ENCODE measurements at places on chromosomes 5 and 9.

GRCh38 chr5:18546591-18546990 lies 912.3 kb downstream of the TAF11L14 start:
- DNase-seq, result no peak

GRCh38 chr9:132055756-132056155 lies 23.9 kb downstream of the MED27 start:
- DNase-seq, result no peak

DNA sequence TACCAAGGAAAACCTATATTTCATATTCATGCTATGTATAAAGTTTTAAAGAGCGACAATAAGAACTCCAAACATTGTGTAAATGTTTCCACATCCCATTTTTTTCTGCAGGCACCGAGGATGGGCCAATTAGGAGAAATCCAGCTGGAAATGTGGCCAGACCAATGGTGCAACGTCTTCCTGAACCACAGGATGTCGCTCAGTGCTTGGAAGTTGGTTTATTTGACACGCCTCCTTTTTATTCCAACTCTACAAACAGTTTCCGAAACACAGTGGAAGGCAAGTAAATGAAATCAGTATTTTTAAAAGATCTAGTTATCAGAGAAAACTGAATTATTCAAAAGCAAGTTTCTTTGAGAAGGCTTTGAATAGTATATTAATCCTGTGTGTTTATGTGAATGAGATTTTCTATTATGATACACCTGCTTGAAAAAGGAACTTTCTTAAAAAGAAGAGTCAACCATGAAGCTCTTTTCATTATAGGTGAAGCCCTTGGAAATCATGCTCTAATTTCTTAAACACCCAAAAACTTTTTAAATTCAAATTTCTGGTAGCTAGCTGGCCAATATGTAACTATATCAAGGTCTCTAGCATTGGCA lies 9.1 kb downstream of the TYRP1 start:
- DNase-seq, result no peak

GRCh38 chr9:123678878-123679329 lies 251.0 kb downstream of the DENND1A start:
- no peak for DNase-seq

GRCh38 chr9:34869390-34869789 lies 88.7 kb upstream of the PHF24 start:
- no peak for DNase-seq

GRCh38 chr9:91162311-91162710 lies 199.4 kb downstream of the AUH start:
- DNase-seq, result no peak

DNA sequence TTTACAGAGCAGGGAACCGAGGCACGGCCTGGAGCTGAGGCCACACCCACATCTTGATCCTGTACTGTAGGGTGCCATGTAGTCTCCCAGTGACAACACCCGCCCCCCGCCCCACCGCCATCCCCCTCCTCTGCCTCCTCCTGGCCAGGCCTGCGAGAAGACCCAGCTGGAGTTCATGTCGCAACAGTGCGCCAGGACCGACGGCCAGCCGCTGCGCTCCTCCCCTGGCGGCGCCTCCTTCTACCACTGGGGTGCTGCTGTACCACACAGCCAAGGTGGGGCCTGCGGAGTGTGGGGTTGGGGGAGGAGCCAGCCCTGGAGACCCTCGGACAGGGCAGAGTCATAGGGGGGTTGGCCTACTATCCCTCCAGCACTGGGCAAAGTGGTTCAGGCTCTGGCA lies 14.5 kb downstream of the ADAMTS13 start:
- no peak for DNase-seq

DNA sequence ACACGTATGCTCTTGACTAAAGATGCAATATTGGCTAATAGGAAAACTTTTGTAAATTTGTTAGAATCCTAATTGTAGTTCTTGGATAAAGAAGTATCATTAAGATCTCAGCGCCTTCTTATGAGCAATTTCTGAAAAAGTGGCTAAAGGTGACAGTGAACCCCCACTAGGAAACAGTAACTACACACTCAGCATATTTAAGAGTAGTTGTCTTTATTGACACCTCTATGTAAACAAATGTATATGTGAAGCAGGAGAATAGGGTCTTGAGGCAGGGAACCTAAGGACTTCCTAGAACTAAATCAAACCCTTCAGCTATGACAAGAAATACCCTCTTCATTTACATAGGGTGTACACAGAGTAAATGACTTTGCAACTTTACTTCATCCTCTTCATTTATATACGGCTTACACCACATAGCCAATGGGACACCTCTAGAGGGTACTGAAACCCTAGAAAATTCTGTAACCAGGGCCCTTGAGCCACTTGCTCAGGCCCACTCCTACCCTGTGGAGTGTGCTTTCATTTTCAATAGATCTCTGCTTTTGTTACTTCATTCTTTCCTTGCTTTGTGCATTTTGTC lies 2.8 kb downstream of the NIPSNAP3A start:
- DNase-seq, result no peak

DNA sequence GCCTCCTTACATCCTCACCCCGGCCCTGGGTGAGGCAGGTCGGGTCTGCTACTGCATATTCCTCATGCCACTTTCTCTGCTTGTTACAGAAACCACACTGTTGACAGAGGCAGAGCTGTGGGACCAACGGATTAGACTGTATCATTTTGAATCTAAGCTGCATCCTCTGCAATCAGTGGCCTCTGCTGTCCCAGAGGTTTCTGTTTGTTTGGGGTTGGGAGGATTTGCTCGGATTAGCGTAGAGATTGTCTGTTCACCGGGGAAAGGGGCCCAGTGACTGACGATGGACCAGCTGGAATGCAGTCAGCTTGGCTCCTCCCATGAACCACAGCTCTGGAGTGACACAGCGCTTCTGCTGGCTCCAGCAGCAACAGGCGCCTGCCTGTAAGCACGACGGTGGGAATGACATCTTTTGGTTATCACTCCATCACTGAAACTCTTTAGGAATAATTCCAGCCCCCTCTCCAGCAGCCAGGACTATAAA lies 37.3 kb upstream of the ADRA1B start:
- DNase-seq, result peak; percentile 59

GRCh38 chr9:75953218-75953617 lies 62.7 kb downstream of the PCSK5 start:
- DNase-seq, result no peak

GRCh38 chr5:151153300-151153699 lies 4.3 kb downstream of the ANXA6 start:
- DNase-seq, result no peak

- peak; percentile 14 for DNase-seq
Observed at GRCh38 chr5:61275841-61276240, 56.2 kb upstream of the ZSWIM6 start.

DNA sequence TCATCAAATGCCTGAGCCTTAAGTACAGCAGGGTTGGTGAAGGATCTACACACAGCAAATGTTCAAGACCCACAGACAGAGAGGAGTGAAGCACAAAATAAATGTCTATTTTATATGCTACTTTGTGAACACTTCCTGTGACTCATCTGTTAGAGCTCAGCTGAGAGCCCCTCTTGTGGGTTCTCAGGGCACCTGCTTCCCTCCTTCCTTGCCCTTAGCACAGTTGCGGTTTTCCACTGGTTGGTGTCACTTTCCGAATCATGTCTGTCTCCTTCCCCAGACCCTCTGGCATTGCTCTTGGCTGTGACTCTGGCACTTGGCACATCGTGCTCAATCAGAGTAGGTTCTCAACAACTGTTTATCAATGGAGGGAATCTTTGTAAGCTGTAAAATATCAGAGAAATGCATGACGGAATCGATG lies 128.5 kb upstream of the STC2 start:
- DNase-seq, result no peak

All from GOT3 (cell line).